ENCODE measurements at places on chromosomes 4 and X.
A peak's percentile ranks its signal among the peaks of the same experiment; 100 is the strongest.

GRCh38 chr4:65845199-65845773, 175.0 kb upstream of the EPHA5 start:
- DNase-seq = no peak

DNA sequence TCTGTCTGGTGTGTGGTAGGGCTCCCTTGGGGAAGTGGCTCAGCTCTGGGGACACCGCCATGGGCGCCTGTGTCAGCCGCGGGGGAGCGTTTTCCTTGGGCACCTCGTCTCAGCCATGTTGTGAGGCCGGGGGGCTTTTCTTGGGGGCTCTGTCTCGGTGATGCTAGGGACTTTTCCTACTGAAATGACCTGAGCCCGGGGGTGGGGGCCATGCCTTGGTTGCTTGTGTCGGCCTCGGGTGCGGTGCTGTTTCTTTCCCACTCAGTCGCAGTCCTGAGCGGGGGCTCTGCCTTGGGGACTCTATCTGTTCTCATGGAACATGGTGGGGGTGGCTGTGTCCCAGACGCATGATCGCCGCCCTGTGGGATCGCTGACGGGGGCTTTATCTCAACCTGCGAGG, 356 bp downstream of the CT45A1 start:
- DNase-seq = no peak

GRCh38 chr4:41448934-41449333, 89.0 kb upstream of the LIMCH1 start:
- DNase-seq = no peak

GRCh38 chrX:45454290-45454689, 253.6 kb upstream of the DIPK2B start:
- DNase-seq = no peak

DNA sequence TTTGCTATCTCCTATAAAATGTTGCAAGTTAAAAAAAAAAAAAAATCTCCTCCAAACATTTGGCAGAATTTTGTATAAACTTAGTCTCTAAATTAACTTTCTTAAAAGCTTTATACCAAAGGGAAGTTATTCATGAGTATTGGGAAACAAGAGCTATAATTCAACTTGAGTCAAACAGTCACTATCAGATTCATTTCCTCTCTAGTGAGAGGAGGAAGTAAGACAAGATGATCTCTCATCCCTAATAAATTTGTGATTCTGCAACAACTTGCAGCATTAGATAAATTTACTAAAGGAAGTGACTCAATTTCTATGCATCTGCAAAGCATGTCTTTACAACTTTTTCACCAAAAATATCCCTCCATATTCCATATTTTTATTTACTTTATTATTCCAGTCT, 135.4 kb upstream of the GNPDA2 start:
- DNase-seq = no peak

- no peak for DNase-seq
Measured at GRCh38 chr4:182768838-182769237, 148.3 kb downstream of the DCTD start.

DNA sequence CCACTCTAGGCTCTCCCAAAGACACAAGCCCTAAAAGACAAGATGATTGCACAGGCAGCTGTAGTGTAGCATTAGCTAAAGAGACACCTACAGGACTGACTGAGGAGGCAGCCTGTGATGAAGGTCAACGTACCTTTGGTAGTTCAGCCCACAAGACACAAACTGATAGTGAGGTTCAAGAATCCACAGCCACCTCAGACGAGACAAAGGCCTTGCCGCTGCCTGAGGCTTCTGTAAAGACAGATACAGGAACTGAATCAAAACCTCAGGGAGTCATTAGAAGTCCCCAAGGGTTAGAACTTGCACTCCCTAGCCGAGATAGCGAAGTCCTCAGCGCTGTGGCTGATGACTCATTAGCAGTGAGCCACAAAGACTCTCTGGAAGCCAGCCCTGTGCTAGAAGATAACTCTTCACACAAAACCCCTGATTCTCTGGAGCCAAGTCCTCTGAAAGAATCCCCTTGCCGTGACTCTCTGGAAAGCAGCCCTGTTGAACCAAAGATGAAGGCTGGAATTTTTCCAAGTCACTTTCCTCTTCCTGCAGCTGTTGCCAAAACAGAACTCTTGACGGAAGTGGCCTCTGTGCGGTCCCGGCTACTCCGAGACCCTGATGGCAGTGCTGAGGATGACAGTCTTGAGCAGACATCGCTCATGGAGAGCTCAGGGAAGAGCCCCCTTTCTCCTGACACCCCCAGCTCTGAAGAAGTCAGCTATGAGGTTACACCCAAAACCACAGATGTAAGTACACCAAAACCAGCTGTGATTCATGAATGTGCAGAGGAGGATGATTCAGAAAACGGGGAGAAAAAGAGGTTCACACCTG, 306.3 kb downstream of the ANK2 start:
- DNase-seq = no peak

DNA sequence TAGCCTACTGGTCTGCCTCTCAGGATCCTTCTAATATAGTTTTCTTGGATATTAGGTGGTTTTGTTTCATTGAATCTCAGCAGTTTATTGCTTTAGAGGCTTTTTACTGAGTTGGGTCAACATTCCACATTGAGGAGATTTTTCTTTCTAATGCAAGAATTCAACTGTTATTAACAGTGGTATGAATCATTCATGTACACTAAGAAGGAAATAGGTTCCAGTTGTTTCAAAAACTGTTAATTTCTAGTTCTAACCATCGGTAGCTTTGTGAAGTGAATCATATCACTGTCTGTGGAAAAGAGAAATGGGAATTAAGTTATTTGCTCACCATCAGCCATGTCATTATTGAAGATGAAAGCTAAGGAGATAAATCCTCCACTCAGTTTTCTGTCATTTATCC, 331.5 kb downstream of the RPA4 start:
- DNase-seq = no peak

GRCh38 chr4:113901994-113902787, 77.3 kb downstream of the ARSJ start:
- DNase-seq = peak; percentile 55

- no peak for DNase-seq
Measured at GRCh38 chr4:182141061-182141460, 102.1 kb upstream of the TENM3 start.
